ENCODE measurements at places on chromosomes 1 and 21.

GRCh38 chr1:200962631-200963030 is 60.9 kb downstream of the KIF21B start:
- DNase-seq: no peak

DNA sequence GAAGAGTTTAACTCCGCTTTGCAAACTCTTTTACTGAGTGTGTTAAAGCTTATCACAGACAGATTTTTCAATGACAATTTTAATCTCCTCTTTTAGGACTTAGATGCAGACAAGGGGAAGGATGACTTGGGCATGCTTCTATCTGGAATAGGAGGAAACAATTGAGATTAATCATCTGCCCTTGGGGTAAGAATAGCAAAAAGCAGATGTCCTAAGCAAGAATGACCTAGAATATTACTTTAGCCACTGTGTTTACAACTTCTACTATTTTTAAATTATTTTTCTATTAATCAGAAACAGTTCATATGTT is 569.0 kb upstream of the ADGRL2 start:
- DNase-seq: no peak

GRCh38 chr1:40281853-40282252 is 23.8 kb downstream of the ZMPSTE24 start:
- no peak for DNase-seq

DNA sequence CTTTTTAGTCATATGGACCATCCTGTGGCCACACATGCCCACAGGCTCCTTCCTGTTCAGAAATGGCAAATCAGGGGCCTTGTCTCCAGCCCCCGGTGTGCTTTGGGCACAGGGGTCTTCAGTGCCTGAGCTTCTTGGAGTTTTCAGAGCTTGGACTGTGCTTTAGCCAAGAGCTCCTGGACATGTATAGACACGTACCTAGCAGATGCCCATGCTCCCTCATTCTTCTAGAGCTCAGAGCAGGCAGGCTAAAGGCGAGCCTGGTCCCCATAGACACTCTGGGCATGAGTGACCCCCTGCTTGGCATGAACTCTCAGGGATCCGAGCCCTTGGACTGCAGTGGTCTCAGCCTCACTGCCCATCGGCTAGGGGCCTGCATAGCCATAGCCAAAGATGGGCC is 106.8 kb downstream of the EPHB2 start:
- no peak for DNase-seq

- DNase-seq: no peak
Observed at GRCh38 chr1:107515702-107516101, 374.9 kb downstream of the NTNG1 start.

GRCh38 chr1:231779081-231779480 is 152.5 kb downstream of the DISC1 start:
- DNase-seq: no peak

DNA sequence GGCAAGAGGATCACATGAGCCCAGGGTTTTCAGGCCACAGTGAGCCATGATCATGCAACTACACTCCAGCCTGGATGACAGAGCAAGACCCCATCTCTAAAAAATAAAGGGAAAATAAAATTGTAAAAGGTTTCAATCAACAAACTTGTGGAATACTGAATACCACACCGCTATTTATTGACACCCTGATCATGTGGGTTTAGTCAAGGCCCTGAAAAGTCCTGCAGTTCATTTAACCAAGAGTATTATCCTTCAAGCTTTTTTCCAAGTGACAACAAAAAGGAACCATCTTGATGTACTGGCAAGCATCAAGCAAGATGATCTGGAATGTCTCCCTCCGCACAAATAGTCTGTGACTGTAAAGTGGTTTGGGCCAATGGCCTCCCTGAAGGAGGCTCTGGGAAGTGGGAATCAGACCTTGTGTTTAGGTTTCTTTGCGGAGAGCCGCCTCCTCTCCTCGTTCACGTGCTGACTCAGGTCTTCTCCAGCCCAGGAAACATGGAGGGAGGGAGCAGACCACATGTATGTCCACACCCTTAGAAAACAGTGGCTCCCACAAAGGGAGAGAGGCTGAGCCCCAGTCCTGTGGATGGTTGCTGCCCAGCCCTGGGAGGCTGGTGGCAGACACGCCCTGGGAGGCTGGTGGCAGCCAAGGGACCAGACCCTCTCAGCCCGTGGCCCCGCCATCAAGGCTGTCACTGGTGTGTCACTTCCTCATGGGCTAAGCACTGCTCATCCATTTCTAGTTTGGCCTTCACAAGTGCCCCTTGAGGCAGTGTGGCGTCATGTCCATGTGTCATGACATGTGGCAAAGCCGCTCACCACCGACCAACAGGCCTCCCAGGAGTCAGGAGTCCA is 56.7 kb downstream of the RIPK4 start:
- no peak for DNase-seq

DNA sequence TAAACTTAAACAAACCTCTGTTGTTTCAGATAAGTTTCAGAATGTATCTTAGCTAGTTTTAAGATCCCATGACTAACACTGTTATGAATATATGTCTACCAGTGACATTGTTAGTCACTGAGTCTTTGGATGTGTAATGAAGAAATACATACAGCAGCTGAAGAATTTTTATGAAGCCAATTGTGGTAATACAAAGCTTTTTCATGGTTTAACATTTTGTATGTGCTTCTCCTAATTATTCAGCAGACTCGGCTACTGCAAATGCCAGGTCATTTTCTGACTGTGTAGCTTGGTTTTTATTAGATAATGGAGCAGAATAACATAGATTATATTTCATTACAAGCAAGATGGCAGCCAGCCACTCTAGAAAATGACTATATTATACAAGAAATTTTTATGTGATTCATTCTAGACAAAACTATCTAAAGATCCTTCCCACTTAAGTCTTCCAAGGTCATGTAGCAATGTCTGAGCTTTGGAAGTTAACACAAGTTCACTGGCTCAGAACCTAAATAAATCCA is 147.8 kb downstream of the TNFSF18 start:
- DNase-seq: no peak

DNA sequence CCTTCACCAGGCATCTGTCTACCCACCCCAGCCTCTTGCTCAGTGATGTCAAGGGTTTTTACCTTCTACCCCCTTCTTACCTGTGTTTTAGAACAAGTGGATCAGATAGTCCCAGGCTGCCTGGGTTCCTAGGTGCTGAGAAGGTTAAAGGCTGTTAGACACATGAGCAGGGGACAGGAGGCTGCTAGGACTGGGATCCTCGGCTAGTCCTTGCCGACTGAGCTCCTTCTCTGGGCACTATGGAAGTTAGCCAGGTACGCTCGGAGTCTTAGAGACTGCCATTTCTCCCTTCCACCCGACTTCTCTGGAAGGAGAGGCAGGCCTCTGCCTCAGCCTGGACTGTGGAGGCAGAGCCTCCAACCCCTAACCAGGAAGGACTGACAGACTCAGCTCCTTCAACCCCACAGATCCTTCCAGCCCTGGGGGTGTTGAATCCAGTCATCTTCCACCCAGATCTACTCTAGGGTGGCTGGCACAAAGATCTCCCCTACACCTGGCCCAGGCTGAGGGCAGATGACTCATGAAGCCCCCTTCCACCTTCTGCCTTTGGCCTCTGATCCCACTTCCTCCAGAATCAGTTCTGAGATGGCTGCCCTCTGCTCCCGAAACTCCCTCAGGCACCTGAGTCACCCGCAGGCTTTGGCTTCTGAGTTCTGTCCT is at the start of gene DYNLT4:
TSS of gene DYNLT4 (minus strand) at position 648 of the 660 bp plus-strand sequence. CDS start 683 bp downstream, outside the sequence.
- DNase-seq: no peak

DNA sequence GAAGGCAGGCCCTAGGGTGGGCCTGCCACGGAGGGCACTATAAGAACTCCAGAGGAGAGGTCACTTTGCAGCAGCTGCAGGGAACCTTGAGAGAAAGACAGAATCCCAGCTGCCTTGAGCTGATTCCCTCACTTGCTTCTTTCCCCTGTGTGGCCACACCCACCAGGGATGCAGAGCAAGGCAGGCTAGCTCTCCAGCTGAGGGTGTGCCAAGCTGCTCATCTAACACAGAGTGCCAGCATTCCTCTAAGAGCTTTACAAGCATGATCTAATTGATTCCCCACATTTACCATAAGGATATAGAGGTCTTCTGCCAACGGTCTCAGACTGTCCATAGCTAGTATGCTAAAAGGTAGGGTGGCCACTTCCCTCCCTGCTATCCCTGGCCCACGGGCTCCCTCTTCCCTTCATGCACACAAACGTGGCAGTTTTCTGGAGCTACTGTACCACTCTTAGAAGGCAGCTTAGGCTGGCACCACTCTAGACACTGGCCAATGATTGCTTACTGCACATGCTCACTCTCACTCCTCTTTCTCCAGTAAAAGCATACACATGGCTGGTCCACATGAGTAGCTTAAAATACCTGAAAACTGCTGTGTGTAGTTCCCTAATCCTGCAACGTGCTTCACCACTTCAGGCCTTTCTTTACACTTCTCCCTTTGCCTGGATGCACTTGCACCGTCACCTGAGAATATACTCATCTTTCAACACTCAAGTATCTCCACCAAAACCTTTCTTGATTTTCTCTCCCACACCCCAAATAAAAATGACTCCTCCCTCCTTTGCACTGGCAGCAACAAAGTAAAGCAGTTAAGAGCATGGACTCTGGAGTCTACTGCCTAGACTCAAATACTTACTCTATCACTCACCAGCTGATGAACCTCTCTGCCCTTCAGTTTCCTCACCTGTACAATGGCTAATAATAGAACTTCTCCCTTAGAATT is 57.7 kb downstream of the DMAP1 start:
- no peak for DNase-seq

DNA sequence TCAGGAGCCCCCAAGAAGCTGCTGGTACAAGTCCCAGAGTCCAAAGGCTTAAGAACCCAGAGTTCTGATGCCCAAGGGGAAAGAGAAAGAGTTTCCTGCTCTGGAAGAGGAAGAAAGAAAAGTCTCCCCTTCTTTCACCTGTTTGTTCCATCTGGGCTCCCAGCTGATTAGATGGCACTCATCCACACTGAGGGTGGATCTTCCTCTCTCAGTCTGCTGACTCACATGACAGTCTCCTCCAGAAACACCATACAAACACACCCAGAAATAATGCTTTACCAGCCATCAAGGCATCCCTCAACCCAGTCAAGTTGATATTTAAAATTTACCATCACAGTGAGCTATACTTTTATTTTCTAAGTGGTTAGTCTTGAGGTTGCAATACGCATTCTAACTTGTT is 257.9 kb downstream of the PAPPA2 start:
- DNase-seq: no peak

DNA sequence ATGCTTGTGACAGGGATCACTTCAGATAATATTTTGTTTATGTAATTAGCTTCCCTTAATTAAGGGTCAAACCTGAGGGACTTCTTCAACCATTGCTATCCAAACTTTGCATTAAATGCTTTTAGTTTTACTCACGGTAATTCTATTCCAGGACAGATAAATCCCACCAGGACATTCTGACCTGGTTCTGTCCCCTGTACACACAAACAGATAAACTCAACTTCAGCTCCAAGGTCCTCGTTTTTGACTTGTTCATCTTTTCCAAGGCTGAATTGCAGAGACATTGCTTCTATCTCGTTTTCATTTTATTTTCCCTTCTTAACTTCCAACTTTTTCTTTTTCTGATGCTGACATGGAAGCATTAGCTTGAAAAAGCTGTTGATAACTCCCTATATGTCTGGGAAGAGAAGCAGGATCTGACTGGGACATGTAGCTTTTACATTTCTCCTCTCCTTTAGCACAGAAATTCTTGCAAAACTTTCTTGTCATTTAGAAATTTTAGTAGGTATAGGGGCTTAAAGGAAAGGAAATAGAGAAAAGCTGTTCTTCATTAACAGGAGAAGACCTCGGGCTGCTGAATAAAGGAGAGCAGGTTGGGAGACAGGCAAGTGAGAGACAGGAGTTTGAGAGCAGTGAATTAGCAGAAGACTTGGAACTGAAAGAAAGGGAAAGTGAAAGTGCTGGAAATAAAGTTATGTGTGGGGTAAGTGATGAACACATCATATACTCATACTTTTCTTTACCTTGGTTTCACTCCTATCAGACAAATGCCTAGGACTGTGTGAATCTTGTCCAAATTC is 231.7 kb upstream of the B3GALT2 start:
- DNase-seq: peak; percentile 60

DNA sequence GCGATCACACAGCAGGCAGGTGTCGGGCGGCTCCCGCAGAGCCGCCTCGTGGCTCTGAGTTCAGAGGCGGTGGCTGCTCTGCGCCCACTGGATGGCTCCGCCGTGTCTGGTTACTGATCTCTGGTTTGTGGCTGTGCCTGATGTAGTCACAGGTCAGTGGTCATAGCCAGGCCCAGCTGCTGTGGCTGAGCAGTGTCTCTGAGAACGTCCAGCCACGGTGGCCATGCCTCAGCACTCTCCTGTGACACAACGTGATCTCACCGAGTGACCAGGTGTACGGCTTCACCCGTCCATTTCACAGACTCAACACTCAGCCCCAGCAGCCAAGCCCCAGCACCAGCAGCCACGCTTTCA is 61.2 kb downstream of the KCNN3 start:
- DNase-seq: peak; percentile 58

DNA sequence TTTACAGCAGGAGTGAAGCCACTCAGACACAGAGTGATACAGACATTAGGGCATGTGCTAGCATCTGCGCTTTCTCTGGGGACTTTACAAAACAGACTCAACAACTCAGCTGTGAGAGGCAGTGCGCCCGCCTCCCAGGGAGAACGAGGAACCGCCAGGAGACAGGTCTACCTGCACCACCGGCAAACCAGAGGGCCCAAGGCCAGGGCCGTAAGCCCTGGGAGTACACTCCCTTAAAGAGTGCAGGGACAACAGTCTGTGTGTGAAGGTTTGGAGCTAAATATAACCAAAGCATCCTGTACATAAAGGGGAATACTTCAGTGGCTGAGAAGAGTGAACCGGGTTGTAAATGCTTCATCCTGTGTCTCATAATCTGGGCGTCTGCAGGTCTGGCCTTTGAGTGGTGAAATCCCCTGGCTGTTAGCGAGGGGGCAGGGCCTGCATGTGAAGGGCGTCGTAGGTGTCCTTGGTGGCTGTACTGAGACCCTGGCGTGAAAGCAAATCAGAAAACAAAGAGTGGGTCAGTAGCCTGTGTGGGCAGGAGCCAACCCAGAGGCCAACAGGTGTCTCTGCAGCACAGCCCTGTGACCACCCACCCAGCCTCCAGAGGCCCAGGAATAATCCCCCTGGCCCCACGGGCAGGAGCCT is 86.9 kb downstream of the CD247 start:
- DNase-seq: no peak

DNA sequence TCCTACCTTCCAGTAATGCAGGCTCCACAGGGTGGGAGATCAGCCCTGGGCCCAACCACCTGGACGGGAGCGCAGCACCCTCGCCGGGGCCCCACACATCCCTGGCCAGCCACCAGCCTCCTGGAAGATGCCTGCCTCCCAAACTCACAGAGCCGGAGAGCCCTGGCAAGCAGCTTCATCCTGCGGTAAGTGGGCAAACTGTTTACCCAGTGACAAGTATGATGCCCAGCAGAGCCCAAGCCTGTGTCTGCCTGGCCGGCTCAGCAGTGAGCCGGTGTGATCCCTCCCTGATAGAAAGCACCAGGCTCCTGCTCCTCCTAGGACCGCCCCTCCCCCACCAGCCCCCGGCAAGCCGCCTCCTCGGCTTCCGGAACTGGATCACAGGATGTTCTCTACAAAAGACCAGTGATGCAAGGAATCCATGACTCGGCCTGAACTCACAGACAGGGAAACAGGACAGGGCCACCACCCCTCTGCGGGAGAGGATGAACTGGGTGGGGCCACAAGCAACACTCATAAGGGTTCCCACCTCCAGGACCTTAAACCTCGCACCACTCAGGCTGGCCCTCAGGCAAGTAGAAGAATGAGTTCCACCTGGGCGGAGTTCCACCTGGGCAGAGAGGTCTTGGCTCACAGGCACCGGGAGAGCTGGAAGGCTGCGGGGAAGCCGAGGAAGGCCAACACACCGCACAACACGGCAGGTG is 7.9 kb downstream of the ACOT7 start:
- DNase-seq: peak; percentile 60
